Activated CD8-positive, alpha-beta memory T cell treated with anti-CD3 and anti-CD28 coated beads for 1 hour (primary cell): ENCODE measurements at places on chromosomes 7 and 10.

- no peak for DNase-seq
These were observed 236.6 kb downstream of the GRID1 start for GRCh38 chr10:86130041-86130440.

DNA sequence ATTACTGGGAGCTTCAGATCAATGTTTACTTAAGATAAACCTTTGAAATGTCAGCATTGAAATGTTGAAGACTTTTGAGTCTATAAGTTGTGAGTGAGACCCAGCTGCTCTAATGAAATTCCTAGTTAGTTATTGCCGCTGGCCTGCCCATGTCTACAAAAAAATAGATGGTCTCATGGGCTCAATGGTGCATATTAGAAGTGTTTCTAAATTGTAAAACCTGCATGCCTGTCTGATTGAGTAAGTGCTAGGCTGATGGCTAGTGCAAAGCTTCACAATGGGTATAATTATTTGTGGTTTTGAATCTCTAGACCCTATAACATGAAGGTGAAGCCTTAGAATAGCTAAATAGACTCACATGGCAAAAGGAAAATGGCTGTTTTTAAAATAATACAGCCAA lies 234.5 kb downstream of the SORCS3 start:
- no peak for DNase-seq

- no peak for DNase-seq
These were observed 9.4 kb downstream of the HACD1 start for GRCh38 chr10:17607603-17608332.

- no peak for DNase-seq
These were observed 68.9 kb downstream of the PFKFB3 start for GRCh38 chr10:6271663-6272062.

GRCh38 chr10:117677239-117677638 lies 134.7 kb downstream of the EMX2 start:
- DNase-seq, result no peak

GRCh38 chr7:143375298-143376034 lies 5.7 kb upstream of the ZYX start:
- no peak for DNase-seq

DNA sequence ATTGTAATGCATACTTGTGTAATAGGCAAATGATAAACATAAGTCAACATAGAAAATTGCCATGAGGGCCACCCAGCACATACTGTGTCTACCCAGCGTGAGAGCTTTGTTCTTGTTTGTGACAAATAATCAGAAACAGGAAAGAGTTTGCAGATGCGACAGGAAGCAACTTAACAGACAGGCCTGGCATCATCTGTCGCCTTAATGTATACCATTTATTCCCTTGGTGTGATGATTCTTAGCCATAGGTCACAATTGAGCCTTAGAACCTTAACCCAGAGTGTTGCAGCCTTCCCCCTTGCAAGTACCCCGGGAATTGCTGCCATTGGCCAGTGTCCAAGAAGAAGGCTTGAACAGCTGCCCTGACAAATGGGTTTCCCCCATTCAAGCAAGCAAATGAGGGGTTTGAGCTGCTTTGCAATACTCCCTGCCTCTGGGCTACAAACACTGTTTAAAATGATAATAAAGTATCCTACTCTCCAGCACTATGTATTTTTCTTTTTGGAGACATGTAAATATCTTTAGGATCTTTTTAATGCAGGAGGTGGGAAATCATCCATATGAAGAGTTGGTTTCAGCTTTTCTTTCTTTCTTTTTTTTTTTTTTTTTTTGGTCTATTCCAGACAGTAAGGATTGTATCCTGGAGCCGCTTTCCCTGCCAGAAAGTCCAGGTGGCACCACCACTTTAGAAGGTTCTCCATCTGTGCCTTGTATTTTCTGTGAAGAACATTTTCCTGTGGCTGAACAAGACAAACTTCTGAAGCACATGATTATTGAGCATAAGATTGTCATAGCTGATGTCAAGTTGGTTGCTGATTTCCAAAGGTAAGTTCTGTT lies 80.0 kb downstream of the ZNF277 start:
- DNase-seq, result no peak

DNA sequence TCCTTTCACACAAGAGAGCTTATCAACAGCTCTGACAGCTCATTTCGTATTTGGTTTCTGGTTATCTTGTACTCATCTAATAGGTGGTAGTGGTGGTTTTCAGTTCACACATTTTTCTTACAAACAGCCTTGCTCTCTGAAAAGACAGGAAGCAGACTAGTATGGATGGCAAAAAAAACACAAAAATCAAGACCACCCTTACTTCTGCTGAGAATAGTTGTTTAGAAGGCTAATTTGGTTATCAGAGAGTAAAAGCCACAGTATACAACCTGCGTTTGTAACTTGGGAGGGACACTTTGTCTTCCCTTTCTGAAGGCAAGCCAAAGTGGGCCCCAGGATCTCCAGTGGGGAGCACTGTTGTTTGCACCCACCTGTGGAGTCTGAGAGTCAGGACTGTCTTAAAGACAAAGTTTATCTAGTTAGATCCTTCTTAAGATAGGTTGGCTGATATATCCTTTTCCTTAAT lies 68.0 kb downstream of the PIP4K2A start:
- no peak for DNase-seq

DNA sequence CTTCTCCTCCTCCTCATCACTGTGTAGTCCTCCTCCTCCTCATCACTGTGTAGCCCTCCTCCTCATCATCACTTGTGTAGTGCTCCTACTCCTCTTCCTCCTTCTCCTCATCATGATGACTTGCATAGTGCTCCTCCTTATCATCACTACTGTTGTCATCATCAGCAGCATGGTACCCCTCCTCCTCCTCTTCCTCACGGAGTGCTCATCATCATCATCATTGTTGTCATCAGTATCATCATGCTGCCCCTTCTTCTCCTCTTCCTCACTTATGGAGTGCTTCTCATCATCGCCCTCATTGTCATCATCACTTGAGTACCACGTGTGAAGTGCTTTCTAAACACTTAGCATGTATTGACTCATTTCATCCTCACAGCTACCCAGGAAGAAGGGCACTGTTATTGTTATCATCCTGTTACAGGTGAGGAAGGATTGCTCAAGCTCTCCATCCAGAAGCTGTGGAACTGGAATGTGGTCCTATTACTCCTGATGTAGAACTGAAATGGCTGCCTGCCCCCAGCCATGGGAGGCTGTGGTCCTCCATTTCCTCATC lies 122.8 kb upstream of the SHH start:
- DNase-seq, result no peak

DNA sequence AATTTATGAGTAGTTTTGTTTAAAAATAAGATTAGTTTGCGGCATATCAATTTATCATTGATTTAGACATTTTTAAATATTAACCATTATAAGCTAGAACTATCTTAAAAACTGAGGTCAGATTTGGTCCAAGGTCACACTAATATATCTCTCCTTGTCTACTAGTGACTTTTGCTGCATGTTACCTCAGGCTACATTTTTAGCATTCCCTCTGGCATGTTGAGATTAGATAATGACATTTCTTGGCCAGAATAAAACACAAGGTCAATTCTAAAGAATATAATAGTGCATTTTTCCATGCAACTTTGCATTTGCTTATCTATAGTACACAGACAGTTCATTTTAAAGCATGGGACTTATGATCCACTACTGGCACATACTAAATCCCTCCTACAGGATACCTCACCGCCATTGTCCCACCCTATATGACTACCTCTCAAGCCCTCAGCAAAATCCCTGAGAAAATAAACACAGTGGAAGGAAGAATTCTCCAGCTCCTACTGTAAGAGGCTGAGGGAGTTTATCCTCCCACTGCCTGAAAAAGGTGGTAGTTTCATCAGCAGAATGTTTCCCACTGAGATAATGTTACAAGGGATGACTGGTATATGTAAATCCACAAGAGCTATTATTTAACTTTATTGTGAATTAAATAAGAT lies 816.4 kb downstream of the GRM8 start:
- no peak for DNase-seq

DNA sequence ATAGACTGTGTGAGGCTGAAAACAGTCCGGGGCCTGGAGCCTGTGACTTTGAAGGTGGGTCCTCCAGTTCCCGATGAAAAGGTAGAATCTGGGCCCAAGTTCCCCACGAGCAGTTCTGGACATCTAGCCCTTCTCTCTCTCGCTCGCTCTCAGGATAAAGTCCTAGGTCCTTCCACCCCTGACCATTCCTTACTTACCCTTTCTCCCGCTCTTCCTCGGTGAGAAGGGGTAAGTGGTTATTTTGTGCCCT lies 713 bp downstream of the IMMP2L start:
- DNase-seq, result no peak

DNA sequence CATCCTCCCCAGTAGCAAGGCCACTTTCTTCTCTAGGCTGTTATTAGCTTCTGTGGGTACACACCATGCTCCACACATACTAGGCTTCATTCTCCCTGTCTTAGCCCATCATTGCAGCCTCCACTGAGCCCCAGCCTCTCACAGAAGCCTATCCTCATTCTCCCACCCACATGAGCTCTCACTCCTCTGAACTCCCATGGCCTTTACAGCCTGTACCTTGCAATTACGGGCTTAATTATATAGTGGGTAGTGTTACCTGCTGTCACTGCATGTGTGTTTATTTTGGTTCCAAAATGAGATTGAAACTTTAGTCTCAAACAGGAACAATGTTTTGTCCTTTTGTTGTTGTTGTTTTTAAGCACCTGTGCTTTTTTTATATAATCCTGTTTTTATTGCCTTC lies 460.0 kb downstream of the KCNMA1 start:
- no peak for DNase-seq

DNA sequence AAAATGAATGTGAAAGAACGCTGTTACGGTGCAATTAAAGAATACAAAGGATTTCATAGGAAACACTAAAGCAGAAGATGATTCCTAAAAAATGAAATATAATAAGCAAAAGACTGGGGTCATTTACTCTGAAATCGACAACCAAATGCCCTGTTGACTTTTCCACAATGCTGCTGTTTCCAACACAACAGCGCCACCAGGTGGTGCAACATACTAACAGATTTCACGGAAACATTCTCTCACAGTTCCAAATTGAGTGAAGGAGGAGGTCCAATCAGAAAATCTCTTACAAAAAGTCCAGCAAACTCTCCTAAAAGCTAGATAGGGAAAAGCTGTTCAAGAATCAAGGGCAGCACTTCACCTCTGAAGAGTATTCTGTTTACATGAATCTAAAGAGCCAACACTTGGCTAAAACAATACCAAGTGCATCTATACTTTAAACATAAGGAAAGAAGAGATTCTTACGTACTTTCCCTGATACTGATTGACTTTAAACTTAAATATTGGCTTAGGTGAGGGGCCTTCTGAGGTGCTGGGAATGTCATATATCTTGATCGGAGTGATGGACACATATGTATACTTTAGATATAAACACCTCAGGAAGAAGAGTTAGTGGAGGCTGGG lies 55.9 kb downstream of the UPF2 start:
- DNase-seq, result peak; percentile 59

- DNase-seq, result no peak
These were observed 342.7 kb upstream of the KLF6 start for GRCh38 chr10:4127518-4128315.

DNA sequence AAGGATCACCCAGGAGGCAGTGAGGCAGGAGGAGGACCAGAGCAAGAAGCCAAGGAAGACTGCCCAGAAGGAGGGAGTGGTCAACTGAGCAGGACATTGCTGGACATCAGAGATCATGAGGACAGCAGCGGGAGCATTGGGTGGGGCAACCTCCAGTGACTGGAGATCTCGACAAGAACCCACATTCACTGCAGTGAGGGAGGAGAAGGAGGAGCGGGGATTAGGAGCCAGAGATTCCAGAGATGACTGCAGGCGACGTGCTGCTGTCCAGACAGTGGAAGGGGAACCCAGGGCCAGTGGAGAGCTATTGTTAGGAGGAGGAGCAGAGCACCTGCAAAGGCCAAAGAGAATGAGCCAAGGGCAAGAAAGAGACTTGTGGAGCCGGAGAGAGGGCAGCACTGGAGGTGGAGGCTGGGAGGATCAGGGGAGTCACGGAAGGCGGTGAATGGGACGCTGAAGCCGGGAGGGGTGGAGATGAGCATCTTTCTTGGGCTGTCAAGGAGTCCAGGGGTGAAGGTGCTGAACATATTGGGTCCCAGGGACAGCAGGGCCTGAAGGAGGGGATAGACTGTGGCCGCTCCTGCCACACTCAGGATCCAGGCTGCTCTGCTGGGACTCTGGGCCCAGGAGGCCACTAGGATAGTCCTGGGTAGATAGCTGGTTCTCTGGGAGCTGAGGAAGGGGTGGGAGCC lies 140.1 kb upstream of the UNC5B start:
- DNase-seq, result no peak

GRCh38 chr10:37439826-37440225 lies 314.4 kb downstream of the ANKRD30A start:
- DNase-seq, result no peak

GRCh38 chr10:132254841-132255240 lies 52.9 kb downstream of the STK32C start:
- DNase-seq, result no peak

DNA sequence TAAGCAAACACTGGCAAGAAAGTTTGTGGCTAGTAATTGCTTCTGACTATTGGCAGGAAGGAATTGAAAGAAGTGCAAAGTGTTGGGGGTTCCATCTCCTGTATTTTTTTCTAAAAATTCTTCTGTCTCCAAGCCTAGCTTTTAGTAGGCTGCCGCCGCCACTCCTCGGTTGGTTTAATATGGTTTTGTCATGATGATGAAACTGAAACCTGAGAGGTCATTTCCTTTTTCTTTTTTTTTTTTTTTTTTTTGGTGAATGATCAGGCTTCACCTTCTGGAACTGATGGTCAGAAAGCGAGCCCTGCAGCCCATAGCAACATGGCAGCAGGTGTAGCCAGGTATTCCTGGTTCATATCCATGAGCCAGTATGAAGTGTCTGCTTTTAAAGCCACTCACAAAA lies 75.3 kb upstream of the AGBL3 start:
- no peak for DNase-seq

GRCh38 chr10:26269754-26270153 lies 53.2 kb downstream of the GAD2 start:
- no peak for DNase-seq

GRCh38 chr10:119693262-119693957 lies 32.4 kb upstream of the INPP5F start:
- DNase-seq, result no peak

GRCh38 chr7:24795407-24795767 lies 38.1 kb upstream of the GSDME start:
- DNase-seq, result no peak

- no peak for DNase-seq
These were observed 204.1 kb upstream of the POM121L12 start for GRCh38 chr7:52831321-52831720.

DNA sequence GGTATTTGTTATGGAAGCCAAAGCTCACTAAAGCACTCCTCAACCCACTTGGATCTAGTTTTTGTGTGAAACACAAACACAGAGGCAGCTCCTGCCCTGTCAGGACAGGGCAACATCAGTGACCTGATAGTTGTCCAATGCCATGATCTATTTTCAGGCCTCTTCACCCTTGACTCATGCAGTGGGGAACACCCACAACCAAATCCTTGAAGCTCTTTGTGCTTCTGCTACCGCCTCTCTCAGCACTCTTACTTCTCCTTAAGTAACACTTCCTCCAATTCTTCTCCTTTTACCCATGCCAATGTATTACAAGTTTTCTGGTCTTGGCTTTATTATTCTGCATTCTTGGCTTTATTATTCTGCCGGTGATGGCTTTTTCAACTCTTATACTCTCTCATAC lies 425.3 kb downstream of the INHBA start:
- DNase-seq, result no peak

- no peak for DNase-seq
These were observed 47.7 kb upstream of the SFMBT2 start for GRCh38 chr10:7458556-7458955.

- DNase-seq, result no peak
These were observed 228.5 kb downstream of the PAXIP1 start for GRCh38 chr7:154774303-154774969.

GRCh38 chr10:129743738-129744133 lies 220.3 kb downstream of the EBF3 start:
- no peak for DNase-seq
